Stimulated activated CD4-positive, alpha-beta T cell treated with anti-CD3 and anti-CD28 coated beads, Interleukin-12 subunit alpha, Interleukin-12 subunit beta, amount 100 ng/mL, for 4 hours (primary cell): ENCODE measurements at places on chromosomes 2 and 18.

- DNase-seq, result no peak
Measured at GRCh38 chr18:45863469-45863868, 38.0 kb downstream of the SIGLEC15 start.

DNA sequence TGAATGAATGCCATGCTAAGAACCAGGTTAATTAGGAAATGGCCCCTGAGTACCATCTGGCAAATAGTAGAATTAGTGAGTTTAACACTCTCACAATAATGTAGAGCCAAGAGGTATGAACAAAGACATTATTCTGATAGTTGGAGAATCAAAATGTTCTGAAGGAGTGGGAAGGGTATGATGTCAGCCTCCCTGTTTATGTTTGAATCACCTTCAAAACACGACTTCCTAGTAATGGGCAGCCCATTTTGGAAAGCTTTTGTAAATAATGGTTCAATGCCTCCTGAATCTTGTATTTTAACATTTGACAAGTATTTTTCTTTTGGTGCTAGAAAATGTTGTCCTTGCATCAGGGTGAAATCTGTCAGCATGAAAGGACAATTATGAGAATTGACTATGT is 108.3 kb downstream of the DSEL start:
- DNase-seq, result no peak

- DNase-seq, result no peak
Measured at GRCh38 chr2:177678939-177679338, 286.4 kb downstream of the AGPS start.

DNA sequence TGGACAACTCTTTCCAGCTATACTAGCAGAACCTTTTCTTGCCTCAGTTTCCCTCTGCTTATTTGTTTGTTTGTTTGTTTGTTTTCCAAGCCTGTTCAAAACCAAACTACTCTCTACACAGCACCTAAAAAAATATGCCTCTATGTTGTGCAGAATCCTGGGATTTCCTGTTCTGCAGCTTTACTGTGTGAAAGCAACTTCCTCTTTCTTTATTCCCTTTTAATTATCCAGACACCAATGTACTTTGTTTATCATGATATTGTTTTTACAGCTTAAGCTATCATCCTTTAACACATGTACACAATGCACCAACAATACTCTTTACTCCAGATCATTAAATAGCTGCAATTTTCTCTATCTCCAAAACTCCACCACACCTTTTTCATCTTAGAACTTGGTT is 259.5 kb downstream of the EPHA4 start:
- DNase-seq, result no peak

GRCh38 chr2:6224267-6224666 is 532.1 kb downstream of the SOX11 start:
- DNase-seq, result no peak

GRCh38 chr18:22394428-22394827 is 23.3 kb downstream of the CTAGE1 start:
- no peak for DNase-seq

DNA sequence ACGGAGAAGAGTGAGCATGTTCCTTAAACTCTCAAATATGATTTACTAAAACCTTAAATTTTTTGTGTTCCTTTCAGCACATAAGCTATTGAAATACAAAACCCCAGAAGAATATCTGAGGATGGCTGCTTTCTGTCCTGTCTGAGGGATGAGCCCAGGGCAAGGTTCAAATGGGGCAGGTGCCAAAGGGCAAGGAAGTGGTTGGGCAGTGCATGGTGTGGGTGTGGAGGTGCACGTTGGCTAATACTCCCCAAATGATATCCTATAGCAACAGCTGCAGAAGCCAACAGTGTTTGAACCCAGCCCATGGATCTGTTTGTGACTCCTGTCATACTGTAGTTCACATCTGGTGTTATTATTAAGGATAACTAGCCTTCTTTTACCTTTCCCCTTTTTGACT is 183.0 kb downstream of the CDCA7 start:
- no peak for DNase-seq

- no peak for DNase-seq
Measured at GRCh38 chr2:39902103-39902502, 123.0 kb upstream of the THUMPD2 start.

DNA sequence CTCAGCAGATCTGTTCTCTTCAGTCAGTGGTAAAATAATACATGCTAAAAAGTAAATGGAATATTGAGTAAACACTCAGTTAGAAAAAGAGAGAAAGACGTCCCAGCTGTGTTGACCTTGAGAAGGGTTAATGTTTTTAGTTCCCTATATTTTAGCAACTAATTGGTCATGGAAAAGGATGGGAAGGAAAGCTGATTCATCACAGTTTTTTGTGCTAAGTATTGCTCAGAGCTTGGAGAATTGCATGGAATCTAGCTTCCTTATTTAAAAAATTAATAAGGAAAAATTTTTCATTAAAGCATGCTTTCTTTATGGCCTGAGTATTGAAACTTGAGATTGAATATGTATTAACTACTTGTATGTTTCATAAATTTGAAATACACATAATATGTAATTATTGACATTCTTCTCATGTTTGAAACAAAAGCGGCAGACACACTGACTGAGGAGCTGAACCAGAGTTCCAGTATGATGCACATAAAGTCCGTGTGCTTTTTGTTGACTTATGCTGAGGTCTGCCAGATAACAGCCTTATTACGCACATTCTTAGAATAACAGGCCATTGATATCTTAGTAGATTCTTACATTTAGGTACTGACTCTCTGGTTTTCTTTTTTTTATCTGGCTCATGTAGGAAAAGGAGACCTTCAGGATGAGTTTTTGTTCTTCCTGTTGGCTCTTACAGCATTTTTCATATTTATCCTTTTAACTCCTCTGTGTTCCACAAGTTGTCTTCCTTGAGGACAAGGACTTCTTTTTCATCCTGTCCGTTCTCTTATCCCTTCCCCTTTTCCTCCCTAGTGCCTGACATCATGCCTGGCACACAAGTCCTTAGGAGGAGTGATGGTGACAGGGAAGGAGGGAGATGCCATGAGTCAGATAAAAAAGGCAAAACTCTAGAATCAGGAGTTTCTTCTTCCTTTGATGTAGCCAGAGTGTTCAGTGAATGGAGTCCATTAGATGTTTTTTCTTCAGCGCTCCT is 194.1 kb downstream of the PTPRM start:
- DNase-seq, result no peak

DNA sequence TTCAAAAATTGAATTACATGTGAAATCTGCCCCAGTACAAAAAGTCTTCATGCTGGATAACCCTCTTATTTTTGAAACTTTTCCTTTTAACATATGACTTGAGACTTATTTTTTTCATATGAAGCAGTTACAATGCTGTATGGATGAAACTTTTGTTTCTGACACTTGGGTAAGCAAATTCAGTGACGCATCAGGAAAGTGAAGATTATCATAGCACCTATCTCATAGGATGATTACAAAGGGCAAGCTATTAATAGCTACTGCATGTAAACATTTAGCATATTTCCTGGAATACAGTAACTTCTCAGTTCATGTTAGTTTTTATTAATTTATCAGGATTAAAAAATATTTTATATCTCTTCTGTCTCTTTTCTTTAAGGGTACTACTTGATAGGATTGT is 1109.2 kb downstream of the LRP1B start:
- no peak for DNase-seq

GRCh38 chr18:3104190-3105054 is 91.5 kb upstream of the LPIN2 start:
- no peak for DNase-seq

- DNase-seq, result no peak
Measured at GRCh38 chr2:218259099-218259961, 1.5 kb upstream of the GPBAR1 start.

DNA sequence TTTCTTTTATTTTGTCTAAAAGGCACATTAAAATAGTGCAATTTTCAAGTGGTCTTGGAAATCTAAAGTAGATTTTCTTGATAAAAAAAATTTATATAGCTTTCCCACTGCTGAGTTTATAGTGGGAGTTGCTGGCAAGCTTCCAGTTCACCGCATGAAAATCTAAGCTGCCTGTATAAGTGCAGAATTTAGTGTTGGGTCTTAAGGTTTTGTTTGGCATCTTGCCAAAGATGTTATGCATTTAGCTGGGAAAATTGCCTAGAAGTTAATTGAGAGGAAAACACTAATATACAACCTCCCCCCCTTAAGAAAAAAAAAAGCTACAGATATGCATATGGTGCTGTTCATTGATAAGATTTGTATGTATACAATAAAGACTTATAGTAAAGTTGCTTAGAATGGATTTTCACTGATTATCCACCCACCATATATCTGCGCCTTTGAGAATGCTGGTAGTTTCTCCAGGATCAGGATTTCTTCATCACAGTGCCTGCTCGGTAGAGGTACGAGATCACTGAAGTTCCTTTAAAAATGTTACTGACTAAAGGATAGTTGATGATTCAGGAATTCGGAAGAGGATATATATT is 803.2 kb upstream of the POU3F3 start:
- no peak for DNase-seq

- DNase-seq, result no peak
Measured at GRCh38 chr2:177053038-177053437, 159.6 kb upstream of the HNRNPA3 start.

DNA sequence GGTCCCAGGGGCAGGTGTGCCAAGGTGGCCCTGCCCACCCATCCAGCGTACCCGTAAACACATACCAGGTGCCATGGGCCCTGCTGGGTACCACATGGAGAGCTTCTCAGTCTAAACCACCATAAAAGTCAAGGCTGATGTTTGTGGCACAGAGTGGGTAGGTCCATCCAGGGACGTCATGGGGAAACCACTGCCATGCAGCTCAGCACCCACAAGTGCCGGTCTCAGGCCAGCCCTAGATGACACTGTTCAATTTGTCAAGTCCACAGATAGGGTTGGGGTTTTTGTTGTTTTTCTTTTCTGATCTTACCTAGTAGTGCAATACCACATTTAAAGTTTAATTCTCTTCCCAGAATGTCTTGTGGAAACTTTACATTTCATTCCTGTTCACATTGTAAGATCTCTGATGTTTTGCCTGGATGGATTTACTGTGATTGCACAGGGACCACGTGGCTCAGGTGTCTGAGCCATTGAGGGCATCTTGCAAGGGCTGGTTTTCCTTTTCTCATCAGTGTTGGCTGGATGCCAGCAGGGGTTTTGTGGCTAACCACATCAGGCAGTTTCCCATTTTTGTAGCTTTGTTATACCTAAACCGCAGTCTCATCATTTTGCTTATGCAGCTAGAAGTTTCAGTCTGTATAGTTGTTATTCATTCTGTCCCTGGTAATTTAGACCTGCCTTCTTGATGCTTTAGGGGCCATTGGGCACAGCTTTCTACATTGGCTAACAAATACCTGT is 64.7 kb downstream of the STK25 start:
- peak; percentile 86 for DNase-seq

GRCh38 chr2:175811971-175812370 is 190.1 kb downstream of the LNPK start:
- no peak for DNase-seq

- DNase-seq, result no peak
Measured at GRCh38 chr18:9751371-9752031, 43.4 kb downstream of the RAB31 start.

DNA sequence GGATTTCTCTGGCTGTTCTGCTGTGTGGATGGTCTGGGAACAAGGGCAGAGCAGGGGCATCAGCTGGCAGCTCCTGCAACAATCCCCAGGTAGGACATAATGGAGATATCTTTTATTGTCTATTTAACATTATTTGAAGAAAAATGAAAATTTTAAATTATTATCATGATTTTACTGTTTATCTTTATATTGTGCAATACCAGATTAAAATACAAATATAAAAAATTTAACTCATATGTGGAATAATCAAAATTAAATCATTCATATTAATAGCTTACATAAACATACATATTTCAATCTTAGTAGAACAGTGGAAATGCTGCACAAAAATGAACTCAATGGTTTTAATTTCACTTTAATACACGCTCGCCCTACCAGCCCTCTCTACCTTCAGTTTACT is 70.6 kb upstream of the FAM110C start:
- no peak for DNase-seq

DNA sequence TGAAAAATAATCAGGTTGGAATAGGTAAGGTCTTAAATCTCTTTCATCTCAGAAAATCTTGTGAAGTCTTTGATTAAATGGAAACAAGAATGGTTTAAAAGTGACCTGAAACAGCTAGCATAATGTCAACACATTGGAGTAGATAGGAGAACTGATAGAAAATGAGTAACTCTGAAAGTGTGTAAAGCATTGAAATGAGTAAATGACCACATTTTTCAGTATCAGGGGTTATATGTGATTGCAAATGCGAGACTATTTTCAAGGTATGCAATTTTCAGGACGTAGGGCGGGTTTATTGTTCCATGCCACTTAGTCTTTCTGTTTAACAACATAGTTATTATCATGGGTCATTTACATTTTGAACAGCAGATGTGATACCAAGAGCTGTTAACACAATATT is 1383.2 kb downstream of the LRP1B start:
- DNase-seq, result no peak

DNA sequence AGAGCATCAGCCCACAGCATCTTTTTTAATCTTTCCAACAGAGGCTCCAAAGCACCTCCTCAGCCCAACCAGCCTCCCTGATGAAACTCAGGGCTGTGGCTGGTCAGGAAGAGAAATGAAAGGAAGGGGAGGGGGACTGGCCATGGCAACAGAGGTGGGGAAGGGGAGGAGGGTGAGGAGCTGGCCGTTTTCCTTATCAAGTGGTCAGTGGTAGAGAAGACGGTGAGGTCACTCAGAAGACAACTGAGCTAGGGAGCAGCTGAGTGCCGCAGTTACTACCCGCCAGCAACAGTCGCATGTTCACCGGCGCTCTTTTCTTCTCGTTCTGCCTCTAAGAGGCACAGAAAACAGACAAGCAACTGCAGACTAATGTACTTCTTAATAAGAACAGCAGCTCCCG is 97.4 kb downstream of the AFF3 start:
- no peak for DNase-seq
